ENCODE measurements at places on chromosomes 4 and X. TPM values are rescaled to one million over a fixed set of nuclear protein-coding genes. Genes with fewer than 3 reads are reported as not detected.
A peak's percentile ranks its signal among the peaks of the same experiment; 100 is the strongest.

GRCh38 chrX:19990151-19990555, 708 bp downstream of the BCLAF3 start:
- ATAC-seq = peak; percentile 20

GRCh38 chr4:78242071-78242470, 184.9 kb downstream of the FRAS1 start:
- no peak for ATAC-seq

GRCh38 chr4:9758641-9759317, 22.7 kb upstream of the DRD5 start:
- ATAC-seq = no peak

- ATAC-seq = no peak
Observed at GRCh38 chr4:133920236-133920635, 281.4 kb downstream of the PABPC4L start.

DNA sequence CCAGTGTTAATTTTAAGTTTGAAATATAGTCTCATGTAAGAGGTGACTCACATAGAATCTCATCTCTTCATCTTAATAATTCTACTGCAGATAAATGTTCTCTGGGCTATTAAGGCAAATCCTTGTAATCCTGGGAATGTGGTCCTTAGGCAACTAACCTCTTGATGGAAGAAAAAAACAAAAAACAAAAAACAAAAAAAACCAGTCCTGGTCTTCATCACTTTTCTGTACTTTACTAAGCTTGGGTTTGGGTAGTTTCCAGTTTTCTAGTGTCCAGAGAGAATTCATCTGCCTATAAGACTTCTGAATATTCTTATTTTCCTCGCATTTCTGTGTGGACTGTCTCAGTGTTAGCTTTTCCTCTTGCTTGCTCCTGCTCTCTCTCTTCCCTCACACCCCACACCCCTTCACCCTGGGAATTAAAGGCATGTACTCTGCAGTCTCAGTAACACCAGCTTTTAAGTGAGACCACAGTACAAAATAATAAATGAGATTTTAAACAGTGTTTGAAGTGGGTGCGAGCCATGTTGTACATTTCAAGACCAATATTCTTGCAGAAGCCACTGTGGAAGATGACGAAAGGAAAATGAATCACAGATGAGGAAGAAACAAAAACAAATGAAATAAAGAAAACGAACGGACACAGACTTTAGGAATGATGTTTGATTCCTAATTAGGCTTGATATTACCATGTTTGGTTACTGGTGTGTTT, 51.7 kb downstream of the HAND2 start:
- no peak for ATAC-seq

GRCh38 chr4:185232370-185232769, 23.0 kb downstream of the SNX25 start:
- no peak for ATAC-seq

DNA sequence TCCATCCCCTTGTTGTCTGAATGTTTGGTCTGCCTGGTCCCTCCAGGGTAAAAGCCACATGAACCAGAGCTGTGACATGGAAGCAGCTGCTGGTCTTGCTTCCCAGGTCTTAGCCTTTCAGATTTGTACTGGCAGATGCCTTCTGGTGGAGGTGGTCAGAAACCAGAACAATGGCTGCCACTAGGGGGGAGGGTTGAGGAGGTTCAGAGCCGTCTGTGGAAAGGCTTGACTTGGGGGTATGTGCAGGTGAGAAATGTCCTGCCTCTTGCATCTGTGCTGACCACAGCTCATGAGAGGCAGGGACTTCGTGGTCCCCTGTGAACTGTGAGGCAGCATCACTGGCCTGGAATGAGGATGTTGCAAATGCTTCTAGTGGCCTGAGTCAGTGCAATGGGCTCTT, 144.2 kb upstream of the WDR1 start:
- no peak for ATAC-seq

DNA sequence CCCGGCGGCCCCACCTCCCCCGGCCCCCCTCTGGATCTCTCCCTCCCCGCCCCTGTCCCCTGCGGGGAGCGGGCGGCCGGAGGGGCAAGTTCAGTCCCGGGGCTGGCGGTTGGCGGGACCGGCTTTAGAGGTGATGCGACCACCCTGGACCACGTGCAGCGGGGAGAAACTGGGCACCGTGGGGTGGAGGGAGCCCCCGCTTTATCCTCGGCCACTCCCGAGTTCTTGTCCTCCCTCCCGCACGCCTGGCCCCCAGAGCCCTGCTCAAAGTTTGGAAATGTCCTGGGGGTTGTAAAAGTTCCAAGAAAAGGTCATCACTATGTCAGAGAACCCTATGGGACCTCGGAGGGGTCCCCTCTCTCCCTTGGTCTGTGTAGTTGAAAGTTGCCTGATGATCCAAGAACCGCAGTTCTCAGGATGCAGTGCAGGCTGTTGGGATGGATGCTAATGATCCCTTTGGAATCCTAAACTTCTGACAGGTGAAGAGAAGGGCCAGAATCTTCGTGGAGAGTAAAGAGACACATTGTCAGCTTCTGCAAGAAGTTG, 411 bp upstream of the VEGFC start:
- ATAC-seq = no peak

GRCh38 chr4:158938220-158939044, 164.4 kb upstream of the RAPGEF2 start:
- ATAC-seq = no peak

DNA sequence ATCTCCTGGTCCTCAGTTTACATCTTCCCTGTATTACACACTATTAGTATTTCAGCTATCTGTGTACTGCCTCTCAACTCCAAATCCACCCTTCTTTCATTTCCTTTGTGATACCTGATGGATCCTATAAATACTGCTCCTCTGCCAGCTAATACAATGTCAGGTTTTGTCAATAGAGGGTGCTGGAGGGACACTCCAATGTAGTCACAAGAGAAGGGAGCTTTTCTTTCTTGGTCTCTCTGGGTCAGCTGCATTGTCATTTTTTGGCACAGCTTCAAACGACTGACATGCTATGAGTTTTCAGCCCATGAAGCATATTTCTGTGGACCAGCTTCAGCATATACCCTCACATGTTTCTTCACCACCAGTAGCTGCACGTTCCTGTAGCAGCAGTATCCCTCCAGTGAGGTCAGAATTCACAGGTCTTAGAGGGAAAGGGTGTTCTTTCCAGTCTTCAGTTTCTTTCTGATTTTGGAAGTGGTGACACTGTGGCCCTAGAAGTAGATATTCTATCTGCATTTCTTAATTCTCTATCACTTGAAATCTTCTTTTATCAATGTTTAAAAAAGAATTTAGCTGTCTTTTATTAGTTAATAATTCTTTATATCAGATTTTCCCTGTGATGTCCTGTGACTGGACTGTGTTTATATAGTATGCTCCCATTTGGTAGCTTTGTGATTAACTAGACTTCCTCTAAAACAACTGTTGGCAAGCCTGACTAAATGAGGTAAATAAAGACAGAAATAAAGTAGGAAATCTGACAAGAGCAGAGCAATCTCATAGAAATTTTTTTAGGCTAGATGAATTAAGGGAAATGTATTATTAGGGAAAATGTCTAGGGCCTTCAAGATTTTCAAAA, 60.6 kb downstream of the GABRA2 start:
- no peak for ATAC-seq

DNA sequence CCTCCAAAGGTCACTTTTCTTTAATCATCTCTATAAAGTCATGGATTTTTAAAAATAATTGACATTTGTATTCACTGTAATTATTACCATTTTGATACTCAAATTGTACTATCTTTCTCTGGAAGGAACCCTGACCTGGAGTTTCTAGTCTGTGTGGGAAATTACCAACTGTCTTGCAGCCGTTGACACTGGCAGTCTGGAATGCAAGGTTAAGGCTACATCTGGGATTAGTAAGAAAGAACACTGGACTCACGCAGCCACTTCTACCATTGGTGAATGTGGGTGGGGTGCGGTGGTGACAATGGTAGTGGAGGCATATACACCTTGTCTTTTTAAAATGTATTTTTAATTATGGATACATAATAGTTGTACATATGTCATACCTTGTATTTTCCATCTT, 40.9 kb downstream of the EGF start:
- ATAC-seq = no peak

GRCh38 chrX:134761788-134762187, 103.5 kb upstream of the PLAC1 start:
- ATAC-seq = no peak

GRCh38 chr4:92387459-92388069, 83.8 kb downstream of the GRID2 start:
- no peak for ATAC-seq

DNA sequence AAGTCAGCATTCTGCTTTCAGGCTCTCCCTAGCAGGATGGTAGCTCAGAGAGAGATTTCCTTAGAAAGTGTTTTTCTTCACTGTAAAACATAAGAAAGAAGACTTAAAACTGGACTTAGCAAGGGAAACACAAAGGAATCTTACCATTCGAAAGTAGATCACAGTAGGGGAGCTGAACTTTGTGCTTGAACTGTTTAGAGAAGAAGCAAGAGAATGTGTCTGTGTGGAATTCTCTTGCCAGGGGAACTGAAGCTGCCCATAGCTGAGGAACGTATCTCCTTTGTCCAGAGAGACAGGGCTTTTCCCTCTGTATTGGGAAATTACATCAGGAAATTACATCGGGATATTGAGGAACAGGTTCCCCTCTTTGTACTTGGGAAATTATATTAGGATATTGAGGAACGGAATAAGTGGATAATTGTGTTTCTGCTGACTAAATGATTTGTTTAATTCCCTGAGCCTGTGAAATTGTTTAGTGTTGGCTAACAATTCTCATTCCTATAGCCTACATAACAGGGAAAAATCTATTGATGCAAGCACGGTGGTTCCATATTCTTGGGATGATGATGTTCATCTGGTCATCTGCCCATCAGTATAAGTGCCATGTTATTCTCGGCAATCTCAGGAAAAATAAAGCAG, 21.2 kb downstream of the SRD5A3 start:
- ATAC-seq = no peak

- no peak for ATAC-seq
Observed at GRCh38 chr4:154741922-154742850, 1.6 kb upstream of the LRAT start.

DNA sequence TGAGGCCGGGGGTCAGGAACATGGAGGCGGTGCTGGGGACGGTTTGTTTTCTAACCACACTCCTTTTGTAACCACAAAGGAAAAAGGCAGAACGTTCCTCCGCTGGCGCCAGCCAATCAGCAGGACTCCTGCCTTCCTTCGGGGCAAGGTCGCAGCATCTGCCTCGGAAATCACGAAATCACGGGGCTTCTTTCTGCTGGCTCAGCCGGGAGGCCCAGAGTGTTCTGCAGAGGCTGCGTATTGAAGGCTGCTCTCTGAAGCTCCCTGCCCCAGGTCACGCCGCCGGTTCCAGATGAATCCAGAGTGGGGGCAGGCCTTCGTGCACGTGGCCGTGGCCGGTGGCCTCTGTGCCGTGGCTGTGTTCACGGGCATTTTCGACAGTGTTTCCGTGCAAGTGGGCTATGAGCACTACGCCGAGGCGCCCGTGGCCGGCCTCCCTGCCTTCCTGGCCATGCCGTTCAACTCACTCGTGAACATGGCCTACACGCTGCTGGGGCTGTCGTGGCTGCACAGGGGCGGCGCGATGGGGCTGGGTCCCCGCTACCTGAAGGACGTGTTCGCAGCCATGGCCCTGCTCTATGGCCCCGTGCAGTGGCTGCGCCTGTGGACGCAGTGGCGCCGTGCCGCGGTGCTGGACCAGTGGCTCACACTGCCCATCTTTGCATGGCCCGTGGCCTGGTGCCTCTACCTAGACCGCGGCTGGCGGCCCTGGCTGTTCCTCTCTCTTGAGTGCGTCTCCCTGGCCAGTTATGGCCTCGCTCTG, 9.4 kb downstream of the TMEM187 start:
- no peak for ATAC-seq

DNA sequence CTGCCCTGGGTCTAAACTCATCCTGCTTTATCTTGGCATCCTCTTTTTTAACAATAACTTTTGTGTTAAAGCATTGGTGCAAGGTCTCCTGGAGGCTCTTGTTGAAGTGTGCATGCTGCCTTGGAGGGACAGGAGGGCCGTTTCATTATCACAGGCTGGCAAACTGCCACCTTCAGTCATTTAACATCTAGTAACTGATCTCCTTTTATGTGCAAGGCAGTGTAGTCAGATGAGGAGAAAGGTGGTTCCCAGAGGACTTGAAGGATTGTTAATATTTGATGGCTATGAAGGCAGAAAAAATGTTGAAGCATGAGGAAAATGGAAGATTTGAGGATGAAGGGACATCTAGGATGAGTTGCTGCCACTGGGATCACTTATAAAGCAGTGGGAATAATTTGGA, 439.4 kb downstream of the RAPGEF2 start:
- ATAC-seq = no peak

DNA sequence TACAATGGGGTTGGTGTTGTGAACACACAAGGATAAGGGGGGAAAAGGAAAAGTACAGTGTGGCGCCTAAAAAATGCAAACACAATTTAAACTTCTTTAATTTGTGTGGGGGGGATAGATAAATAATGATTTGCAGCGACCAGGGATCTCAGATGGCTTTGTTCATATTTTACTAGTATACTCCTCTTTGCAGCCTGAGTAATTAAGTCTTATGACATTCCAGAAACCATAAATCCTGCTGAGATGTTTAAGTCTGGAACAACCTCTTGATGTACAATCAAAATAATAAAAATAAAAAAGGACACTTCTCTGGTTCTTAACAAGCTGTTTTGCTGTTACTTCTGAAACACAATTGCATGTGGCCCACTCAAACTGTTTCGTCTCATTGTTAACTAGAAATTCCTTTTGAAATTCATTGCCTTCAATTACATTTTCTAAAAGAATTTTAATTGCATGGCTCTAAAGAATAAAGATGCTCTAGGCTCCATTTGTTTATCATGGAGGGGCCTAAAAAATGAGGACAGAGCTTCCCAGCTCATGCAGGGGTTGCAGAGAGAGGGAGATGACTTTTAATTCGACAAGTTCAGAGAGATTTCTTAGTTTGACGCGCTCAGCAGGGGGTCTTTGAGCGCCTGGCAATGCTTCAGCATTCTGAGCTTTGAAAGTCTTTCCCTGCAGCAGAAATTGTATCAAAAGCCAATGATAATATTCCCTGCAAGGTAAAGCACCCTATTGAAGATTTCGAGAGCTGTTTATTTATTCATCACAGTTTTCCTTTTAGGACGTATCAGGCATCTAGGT, 892.4 kb upstream of the TENM3 start:
- no peak for ATAC-seq

DNA sequence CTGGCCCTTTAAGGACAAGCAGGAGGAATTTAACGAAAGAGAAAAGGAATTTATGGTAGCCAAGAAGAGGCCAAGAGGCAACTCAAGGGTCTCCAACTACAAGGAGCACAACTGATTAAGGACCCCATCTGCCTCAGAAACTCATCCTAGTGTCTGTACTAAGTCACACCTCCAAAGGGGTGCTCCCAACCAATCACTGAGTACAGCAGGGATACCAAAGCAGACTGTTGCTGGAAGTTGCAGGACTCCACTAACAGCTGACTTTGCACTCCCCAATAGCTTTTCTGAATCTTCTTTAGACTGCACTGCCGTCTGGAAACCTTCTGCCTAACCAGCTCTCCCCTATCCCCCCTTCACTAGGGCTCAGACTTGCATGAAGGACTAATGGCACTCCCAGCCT, 50.6 kb downstream of the ATP11C start:
- ATAC-seq = no peak

GRCh38 chr4:182212211-182212761, 30.9 kb upstream of the TENM3 start:
- peak; percentile 51 for ATAC-seq

- no peak for ATAC-seq
Observed at GRCh38 chr4:2071912-2072867, 13.1 kb downstream of the NAT8L start.

NPY1R gene
- total RNA-seq = 0.16 TPM

ERAS gene
- not detected for total RNA-seq

CSAG2 gene
- not detected for total RNA-seq

TCEANC gene
- total RNA-seq = 2.0 TPM

TAPT1 gene
- total RNA-seq = 12.9 TPM

SERPINA7 gene
- total RNA-seq = not detected

GYPA gene
- not detected for total RNA-seq

CCDC110 gene
- 0.20 TPM for total RNA-seq

GAB3 gene
- 0.52 TPM for total RNA-seq

HTN1 gene
- total RNA-seq = not detected
